ENCODE measurements at places on chromosomes 2 and 18. TPM values are rescaled to one million over a fixed set of nuclear protein-coding genes. Genes with fewer than 3 reads are reported as not detected.

AQP12B gene
- not detected for total RNA-seq

DNAH7 gene
- total RNA-seq: not detected

DNA sequence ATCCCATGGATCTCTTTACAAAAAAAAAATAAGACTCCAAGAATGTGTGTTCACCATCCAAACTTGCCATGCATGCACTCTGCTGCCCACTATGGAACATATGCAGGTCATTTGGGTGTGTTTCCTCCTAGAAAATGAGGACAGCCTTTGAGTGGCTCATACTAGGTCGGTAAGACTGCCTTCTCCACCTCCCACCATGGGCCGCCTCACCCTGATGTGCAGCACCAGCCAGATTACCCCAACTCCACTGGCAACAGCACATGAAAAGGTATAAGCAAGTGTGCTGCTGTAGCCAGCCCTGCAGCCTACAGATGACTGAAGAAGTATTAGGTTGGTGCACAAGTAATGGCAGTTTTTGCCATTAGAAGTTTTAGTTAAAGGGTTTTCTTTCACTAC, 214.2 kb downstream of the ATAD2B start:
- DNase-seq: no peak

CFC1 gene
- not detected for total RNA-seq

MAP2 gene
- 0.26 TPM for total RNA-seq

SPATS2L gene
- total RNA-seq: 2.6 TPM

NGEF gene
- not detected for total RNA-seq

DNA sequence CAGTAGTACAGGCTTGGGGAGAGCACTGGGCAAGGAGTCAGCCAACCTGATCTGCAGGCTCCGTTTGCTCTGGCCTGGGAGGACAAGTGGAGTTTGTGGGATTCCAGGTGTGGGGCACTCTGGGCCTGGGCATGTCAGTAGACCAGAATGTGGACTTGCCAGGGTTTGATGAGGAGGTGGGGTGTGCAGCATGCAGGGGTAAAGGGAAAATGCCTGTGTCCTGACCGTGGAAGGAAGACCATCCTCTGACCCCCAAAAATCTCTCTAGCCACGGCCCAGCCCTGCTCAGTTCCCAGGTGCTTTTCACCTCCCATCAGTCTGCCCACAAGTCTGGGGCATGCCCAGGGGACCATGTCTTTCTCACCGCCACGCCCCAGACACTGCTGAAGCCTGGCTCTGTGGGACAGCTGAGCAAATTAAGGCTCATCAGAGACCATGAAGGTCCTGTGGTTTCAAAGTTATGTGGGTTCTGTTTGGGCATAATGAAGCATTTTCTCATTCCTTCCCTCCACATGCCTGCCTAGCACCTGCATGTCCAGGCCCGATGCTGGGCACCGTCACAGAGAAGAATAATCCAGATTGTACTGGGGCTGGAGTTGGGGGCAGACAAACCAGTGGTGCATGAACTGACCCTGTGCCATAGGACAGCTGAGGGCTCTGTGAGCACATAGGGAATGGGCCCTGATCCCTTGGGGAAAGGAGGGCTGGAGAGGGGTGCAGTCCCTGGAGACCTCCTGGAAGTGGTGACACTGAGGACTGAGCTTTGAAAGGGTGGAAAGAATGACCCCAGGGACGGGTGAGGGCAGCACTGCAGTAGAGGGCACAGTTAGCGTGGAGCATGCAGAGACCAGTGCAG, 6.5 kb upstream of the KCNF1 start:
- DNase-seq: no peak

MYO5B gene
- total RNA-seq: not detected

DNA sequence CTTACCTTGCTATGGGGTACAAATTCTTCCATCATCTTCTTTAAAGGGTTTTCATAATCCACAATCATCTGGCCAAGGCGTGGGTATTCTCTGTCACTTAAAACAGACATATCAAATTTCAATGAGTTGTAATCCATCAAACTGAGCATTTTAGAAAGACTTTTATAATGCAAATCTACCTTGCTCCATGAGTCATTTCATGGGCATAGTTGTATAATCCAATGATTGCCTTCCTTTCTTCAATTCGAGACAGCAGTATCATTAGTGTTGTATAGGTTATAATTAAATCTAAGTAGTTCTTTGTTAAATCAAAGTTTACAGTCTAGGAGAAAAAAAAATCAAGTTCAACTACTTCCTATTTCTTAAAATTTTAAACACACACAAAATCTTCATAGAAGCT, 36.3 kb downstream of the NCKAP1 start:
- no peak for DNase-seq

CNGA3 gene
- not detected for total RNA-seq

HOXD13 gene
- total RNA-seq: not detected

DNA sequence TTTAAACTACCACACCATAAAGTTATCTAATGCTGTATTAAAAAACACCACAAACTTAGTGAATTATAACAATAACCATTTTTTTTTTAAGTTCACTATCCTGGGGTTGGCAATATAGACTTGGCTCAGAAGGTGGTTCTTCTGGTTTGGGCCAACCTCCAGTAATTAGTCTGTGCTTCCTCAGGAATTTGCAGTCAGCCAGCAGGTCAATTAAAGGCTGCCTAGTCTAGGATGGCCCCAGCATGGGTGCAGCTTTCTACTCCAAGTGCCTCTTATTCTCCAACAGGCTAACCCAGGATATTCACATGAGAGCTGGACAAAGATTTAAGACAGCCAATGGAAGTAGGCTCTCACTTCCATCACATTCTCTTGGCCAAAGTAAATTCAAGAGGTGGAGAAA, 379.1 kb upstream of the FIGN start:
- no peak for DNase-seq

DNA sequence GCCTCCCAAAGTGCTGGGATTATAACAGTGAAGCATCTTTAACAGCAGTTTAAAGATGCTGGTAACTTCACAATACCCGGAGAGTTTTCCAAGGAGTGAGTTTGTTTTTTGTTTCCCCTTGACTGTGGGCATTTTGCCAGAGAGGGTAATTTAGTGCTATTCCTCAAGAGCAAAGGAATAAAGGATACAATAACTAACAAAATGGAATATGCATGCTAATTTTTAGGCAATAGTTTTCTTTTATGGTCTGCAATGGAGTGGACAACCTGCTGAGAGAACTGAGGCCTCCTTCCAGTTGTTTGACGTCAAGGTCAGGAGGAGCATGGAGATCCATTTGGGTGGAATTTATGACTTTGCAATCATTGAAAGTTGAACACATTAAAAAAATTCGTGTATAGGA, 15.9 kb upstream of the GREB1 start:
- DNase-seq: no peak

PPP1R1C gene
- total RNA-seq: not detected

PARD6G gene
- 0.25 TPM for total RNA-seq

DNA sequence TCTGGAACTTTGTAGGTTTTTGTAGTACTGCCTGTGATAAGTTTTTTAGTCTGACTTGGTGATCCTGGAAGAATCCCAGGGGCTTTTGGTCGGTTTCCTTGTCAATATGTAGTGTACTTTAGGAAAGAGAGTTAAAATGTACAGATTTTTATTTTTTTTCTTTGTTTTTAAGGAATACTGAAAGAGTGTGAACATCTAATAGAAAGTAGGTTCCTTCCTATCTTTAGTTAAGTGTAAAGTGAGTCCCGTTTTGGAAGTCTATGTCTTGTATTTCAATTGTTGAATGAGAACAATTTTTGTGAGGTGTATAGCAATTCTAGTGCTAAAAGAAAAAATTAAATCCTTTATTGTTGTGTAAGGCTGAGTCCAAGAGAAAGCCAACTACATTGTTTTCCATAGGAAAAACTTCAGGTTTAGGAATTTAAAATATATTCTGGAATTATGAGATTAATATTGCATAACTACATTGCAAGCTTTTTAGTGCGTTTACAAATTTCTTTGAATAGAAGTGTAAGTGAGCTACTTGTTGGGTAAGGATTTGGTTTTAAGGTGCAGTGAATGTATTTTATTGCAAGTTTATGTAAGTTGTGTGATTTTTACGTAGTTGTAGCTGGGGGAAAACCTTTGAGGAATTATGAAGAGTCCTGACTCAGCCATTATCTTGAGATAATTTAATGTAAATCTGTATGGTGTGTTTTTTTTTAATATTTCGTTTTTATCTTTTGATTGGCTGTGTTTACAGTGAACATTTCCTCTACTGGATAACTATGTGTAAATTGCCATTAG, 1.7 kb downstream of the VAPA start:
- no peak for DNase-seq

GCG gene
- total RNA-seq: not detected
